SHP77 treated with DMSO at 0.1 percent for 48 hours (cell line): ENCODE measurements at places on chromosomes 12 and 14.

DNA sequence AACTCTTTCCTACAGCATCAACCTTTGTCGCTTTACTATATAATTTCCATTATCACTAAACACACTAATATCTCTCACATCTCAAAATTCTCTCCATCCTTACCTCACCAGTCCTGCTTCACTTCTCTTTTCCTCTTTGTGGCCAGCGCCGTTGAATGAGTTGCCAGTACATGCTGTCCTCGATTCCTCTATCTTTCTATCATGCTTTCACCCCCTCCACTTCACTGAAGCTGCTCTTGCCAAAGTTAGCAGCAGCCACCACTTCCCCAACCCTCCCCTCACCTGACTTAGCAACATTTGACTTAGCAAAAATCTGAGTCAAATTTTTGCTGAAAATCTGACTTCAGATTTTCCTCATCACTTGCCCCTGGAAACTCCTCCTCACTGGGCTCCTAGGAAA lies 210.4 kb downstream of the ANO6 start:
- DNase-seq, result no peak

DNA sequence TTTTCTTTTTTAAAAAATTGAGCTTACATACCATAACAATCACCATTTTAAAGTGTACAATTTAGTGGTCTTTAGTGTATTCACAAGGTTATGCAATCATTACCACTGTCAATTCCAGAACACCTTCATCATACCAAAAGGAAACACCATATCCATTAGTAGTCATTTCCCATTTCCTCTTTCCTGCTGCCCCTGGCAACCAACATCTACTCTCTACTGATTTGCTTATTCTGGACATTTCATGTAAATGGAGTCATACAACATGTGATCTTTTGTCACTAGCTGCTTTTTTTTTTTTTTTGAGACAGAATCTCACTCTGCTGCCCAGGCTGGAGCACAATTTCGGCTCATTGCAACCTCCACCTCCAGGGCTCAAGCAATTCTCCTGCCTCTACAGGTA lies 66.8 kb upstream of the CFL2 start:
- DNase-seq, result no peak

- DNase-seq, result no peak
Measured at GRCh38 chr12:45930369-45930768, 60.0 kb downstream of the SCAF11 start.

GRCh38 chr12:101501410-101501995 lies 26.4 kb downstream of the SPIC start:
- no peak for DNase-seq

DNA sequence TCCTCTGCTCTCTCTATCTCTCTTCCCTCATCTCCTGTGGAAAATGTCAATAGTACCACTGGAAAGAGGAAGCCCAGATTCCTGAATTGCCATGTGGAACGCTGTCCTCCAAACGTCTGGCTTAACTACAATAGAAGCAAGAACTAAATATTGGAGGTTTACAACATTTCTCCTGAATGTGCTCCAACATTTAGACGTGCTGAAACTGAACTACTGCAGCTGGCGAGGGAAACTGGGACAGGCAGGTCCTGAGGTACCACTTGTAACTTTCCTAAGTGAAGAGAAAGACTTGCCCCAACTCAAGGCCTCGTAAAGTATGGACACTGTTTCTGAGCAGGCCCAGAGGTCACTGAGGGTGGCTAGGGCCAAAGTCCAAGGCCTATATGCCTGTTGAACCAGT lies 187.7 kb downstream of the NTF3 start:
- no peak for DNase-seq

DNA sequence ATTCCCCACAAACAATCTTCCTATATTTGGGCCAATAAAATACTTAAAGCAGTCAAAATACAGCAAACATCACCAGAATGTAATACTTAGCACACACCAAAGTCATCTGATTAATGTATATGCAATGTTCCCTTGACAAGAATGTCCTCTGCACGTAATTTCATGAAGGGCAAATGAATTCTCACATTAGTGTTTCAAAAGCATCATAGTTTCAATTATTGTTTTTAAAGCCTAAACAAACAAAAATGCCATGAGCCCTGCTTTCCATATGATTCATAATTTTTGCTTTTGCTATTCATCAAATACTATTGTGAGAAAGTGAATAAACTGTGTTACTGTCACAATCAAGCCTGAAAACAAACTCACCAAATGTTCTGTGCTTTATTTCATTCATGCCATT lies 156.0 kb downstream of the EPS8 start:
- no peak for DNase-seq

DNA sequence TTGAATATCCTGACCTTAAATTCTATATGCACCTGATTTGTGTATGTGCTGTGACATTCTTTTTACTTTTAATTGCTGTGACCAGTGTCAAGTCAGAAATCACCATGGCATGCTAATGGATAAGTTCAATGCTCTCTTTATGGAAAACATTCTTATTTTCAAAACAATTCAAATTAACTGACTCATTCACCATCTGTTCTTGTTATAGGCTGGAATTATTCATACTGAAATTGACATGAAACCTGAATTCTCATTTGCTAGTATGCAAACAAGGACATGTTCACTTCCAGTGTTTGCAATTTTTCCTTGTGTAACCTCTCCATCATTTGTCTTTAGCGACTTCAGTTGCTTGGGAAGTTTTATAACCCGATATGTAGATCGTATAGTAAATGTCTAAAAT lies at the start of gene TAS2R30:
Gene TAS2R30, minus strand, starts transcription at position 340 of the 400 bp plus-strand sequence. CDS start 400 bp downstream, outside the sequence.
- DNase-seq, result no peak

DNA sequence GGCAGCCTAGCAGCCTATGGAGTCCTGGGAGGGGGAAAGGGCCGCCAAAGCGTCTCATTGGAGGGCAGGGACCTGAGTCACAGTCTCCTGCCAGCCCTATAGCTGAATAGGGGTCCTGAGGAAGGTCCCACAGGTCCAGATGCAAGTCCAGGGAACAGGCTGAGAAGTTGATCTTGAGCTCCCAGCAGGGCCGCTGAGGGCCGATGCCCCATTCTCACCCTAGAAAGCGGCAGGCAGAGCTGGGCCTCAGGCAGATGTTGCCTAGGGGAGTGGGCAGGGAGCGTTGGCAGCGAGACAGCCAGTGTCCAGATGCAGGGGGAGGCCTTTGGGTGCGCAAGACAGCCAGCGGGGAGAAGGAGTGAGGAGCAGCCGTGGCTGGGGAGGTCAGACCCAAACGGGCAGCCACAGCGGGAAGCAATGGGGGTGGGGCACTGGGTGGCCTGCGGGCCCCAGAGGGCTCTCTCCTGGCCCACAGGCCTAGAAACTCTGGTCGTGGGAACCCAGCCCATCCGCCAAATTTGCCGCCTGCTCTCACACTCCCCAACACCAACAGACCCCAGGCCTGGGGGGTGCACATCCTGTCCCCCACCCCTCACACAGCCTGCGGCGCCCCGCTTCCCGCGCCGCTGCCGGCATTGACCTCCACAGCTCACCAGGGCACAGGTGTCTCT lies 1.1 kb downstream of the HDAC7 start:
- DNase-seq, result no peak

GRCh38 chr14:98304574-98304973 lies 967.4 kb downstream of the BCL11B start:
- no peak for DNase-seq

DNA sequence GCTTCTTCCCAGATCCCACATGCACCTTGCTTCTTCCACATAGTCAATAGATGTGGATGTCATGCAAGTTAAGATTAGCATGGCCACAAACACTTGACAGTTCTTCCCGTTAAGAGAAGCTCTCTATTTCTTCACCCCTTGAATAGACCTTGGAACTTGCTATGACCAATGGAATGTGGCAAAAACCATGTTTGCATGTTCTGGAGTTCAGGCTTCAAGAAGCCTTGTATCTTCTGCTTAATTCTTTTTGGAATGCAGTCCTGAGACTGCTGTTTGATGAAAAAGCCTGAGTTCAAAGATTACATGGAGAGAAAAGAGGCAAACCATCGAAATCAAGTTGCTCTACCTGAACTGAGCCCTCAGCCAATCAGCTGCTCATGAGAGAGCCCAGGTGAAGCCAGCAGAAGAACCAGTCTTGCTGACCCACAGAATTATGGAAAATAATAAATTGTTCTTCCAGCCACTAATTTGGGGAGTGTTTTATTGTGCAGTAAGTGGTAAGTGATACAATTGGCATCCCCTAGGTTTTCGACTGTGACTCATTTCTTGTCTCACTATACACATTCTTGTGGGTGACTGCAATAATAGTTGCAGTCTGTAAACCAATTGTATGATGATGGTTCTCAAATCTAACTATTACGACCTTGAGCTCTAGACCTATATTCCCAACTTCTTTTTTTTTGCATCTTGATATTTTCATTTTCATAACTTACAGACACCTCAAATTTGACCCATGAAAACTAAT lies 12.6 kb downstream of the RASSF9 start:
- no peak for DNase-seq

- no peak for DNase-seq
Measured at GRCh38 chr12:67357376-67358125, 88.4 kb downstream of the CAND1 start.

- DNase-seq, result no peak
Measured at GRCh38 chr12:53804429-53804828, 52.6 kb upstream of the CISTR start.

DNA sequence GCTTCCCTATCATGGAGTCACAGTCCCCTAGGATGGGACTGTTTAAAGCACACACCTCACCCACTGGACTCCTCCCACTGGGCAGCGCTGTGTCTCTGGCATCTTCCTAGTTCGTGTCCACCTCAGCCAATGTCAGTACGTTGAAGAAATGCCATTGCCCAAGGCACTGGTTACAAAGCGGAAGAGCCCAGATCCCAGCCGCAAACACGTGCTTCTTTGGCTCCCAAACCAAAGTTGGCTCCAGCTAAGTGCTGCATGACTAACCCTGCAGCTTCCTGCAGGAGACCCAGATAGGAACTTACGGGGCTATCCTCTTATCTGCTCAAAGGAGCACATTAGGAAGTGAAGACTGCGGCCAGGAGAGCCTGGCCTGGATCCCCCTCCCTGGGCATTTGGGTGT lies 9.3 kb downstream of the SYNE3 start:
- DNase-seq, result no peak

DNA sequence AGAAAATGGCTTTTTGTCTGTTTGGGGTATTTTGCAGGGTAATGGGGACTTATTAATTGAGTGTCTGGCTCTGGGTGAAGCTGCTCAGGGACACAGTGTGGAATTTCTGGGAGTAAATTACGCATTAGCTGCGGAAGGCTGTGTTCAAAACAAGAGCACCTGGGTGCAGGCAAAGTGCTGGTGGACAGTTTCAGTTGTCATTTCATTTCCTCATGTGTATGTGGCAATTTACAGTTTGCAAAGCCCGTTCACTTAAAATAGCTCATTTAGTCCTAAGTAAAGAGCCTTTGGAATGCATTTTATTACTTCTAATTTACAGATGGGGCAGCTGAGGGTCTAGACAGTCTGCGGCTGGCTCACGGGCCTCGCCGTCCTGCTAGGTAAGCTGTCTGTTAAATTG lies 546.8 kb downstream of the BCL11B start:
- no peak for DNase-seq

- no peak for DNase-seq
Measured at GRCh38 chr14:69528930-69529329, 44.4 kb downstream of the PLEKHD1 start.

- DNase-seq, result peak; percentile 88
Measured at GRCh38 chr12:116662612-116663144, 75.2 kb downstream of the SPRING1 start.

DNA sequence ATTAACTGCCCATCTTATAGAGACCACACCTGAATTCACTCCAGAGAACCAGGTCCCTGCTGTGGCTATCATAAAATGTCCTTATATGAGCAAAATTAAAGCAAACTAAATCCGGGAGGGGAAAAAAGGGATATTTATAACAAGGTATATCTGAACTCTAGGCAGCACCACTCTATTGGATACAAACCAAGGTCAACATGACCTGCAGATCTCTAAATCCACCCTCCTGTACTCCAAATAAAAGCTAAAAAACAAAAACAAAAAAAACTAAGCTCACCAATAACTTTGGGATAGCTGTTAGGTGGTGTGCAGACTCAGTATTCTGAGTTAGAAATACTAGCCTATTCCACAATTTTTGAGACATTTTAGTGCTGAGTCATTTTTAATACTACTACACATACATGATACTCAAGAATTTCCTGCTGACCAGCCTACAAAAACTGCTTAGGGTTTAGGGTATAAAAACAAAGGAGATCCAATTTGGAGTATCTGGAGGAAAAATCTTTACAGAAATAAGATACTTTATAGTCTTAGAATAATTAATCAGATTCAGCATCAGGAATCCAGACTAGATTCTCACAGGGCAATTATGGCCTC lies 46.6 kb upstream of the LTBP2 start:
- no peak for DNase-seq

DNA sequence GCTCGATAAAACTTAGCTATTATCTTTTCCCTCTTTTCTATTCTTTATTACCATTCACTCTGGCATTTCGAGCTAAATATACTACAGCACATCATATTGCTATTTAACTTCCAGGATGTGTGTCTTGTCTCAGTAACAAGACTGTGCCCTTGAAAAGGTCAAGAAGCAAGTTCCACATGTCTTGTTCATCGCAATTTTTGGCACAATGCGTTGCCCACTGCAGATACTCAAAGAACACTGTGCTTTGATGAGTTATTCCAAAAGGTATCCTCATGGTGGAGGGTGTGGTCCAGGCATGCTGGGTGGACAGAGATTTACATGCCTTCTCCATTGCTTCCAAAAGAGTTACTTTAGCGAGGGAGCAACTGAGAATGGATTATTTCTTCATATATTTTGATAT lies 6.6 kb downstream of the E2F7 start:
- DNase-seq, result no peak

- DNase-seq, result no peak
Measured at GRCh38 chr12:124049451-124050094, 76.6 kb downstream of the ZNF664 start.
